Psoas muscle (tissue), 8 donors: ENCODE measurements at places on chromosomes 16 and 17. TPM values are rescaled to one million over a fixed set of nuclear protein-coding genes. Genes with fewer than 3 reads are reported as not detected.

The SNF8 gene
- 188 TPM for polyA plus RNA-seq

The FOXO3B gene
- 2.1 TPM for polyA plus RNA-seq

The C16orf92 gene
- polyA plus RNA-seq = not detected

The GAS2L2 gene
- polyA plus RNA-seq = 0.04 TPM

The USP43 gene
- 0.01 TPM for polyA plus RNA-seq

The ABCA8 gene
- 10.8 TPM for polyA plus RNA-seq

The SECTM1 gene
- 1.2 TPM for polyA plus RNA-seq

The TAT gene
- polyA plus RNA-seq = not detected

The CDH15 gene
- polyA plus RNA-seq = 18.0 TPM

The SOX9 gene
- 0.83 TPM for polyA plus RNA-seq

The TMIGD1 gene
- not detected for polyA plus RNA-seq

The RHBDL3 gene
- not detected for polyA plus RNA-seq

The TM4SF5 gene
- 0.34 TPM for polyA plus RNA-seq

The ALOX15B gene
- 1.1 TPM for polyA plus RNA-seq

The USP7 gene
- polyA plus RNA-seq = 108 TPM

The KRT12 gene
- polyA plus RNA-seq = not detected

The RCVRN gene
- polyA plus RNA-seq = not detected

The TOP2A gene
- 0.18 TPM for polyA plus RNA-seq

The TMEM100 gene
- polyA plus RNA-seq = 13.3 TPM

The ADAP2 gene
- polyA plus RNA-seq = 2.2 TPM

The KRTAP2-2 gene
- polyA plus RNA-seq = not detected

The NAA60 gene
- polyA plus RNA-seq = 29.3 TPM

The GSPT1 gene
- polyA plus RNA-seq = 259 TPM

The C16orf82 gene
- polyA plus RNA-seq = not detected

The SCGB1C2 gene
- polyA plus RNA-seq = not detected

The HS3ST4 gene
- not detected for polyA plus RNA-seq

The SAMD14 gene
- 0.64 TPM for polyA plus RNA-seq

The PLCD3 gene
- polyA plus RNA-seq = 170 TPM
